ENCODE measurements at places on chromosomes 5 and 9.

DNA sequence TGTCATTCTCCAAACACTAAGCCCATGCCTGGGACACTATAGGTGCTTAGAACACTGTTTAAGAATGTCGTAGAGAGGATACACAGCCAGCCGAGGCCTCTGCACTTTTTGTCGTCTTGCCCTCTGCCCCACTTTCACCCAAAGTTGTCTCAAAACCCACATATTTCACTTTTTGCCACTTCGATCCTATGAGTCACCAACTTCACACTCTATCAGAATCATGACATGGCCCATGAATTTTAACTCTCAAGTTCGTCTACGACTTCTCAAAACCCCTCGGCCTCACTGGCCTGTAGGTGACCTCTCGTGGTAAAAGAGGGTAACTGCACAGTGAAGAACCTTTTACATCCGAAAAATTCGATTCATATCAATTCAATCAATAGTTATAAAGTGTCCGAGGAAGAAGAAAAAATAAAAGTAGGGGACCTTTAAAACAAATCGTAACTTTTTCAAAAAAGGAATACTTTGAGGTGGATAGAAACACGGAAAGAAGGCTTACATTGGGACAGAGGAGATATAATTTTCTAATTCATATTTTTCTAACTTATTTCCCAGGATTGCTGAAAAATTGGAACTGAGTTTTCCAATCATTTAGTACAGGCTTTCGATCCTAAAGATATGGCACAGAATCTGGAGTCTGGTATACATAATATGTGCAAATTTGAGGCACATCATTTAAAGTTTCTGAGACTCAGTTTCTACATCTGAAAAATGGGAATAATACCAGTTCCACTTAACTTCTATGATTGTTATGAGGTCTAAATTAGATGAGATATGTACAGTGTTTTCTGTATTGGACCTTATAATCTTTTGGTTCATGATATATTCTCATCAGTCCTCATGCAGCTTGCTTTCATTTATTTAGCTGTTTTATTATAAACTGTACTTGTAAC is 122.6 kb downstream of the APBA1 start:
- no peak overlapping the region for H3K27ac ChIP-seq
- no peak for DNase-seq
- no peaks in the 10 kb centered on the region for H3K36me3 ChIP-seq
- no peaks in the 10 kb centered on the region for H3K4me1 ChIP-seq
- H3K27me3 ChIP-seq = no peaks in the 10 kb centered on the region
- H3K4me3 ChIP-seq = no peak overlapping the region

DNA sequence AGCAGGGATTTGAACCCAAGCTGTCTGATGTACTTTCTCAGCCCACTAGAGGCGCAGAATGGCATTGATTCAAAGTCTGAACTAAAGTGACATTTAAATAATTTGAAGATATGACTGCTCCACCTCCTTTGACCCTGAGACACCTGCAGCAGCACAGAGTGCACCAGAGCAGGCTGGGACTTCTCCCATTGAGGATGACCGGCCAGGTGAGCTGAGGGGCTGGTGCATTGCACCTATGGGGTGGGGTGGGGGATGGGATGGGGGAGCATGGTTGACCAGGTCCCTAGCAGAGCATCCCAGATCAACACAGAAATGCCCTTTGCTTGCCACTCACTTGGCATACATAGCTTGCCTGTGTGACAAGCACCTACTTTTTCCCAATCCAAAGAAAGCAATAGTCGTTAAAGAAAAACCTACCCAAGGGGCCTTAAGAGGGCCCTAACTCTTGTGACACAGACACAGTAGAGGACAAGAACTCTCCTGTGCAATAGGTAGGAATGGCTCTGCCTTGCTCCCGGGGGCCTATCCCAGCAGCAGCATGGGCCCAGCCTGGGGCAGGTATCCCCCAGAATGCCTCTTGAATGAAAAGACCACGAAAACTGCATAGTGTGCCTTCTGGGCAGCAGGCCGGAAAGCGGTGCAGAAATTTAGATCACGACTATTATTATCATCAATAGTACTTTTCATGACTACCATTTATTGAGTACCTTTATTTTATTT is 6.5 kb downstream of the SH3PXD2B start:
- no peak overlapping the region for H3K4me3 ChIP-seq
- DNase-seq = no peak
- no peaks in the 10 kb centered on the region for H3K27me3 ChIP-seq
- no peaks in the 10 kb centered on the region for H3K36me3 ChIP-seq

- no peak overlapping the region for H3K27ac ChIP-seq
- H3K36me3 ChIP-seq = no peaks in the 10 kb centered on the region
- no peak for DNase-seq
- H3K4me1 ChIP-seq = no peaks in the 10 kb centered on the region
Measured at GRCh38 chr5:74085186-74085585, 459.2 kb downstream of the ARHGEF28 start.

- H3K4me3 ChIP-seq = no peak overlapping the region
- no peaks in the 10 kb centered on the region for H3K36me3 ChIP-seq
- no peaks in the 10 kb centered on the region for H3K4me1 ChIP-seq
- no peak for DNase-seq
- no peak overlapping the region for H3K27ac ChIP-seq
Measured at GRCh38 chr9:135766707-135767106, 64.7 kb downstream of the KCNT1 start.

- no peaks in the 10 kb centered on the region for H3K27me3 ChIP-seq
- no peak overlapping the region for H3K4me3 ChIP-seq
- peaks cover 1% of the 10 kb centered on the region for H3K4me1 ChIP-seq
Measured at GRCh38 chr9:119559986-119560385, 190.8 kb upstream of the BRINP1 start.

- no peaks in the 10 kb centered on the region for H3K36me3 ChIP-seq
- H3K27ac ChIP-seq = no peak overlapping the region
- DNase-seq = peak; percentile 59
- no peaks in the 10 kb centered on the region for H3K27me3 ChIP-seq
- no peak overlapping the region for H3K4me3 ChIP-seq
Measured at GRCh38 chr5:151825445-151825844, 53.7 kb downstream of the G3BP1 start.

DNA sequence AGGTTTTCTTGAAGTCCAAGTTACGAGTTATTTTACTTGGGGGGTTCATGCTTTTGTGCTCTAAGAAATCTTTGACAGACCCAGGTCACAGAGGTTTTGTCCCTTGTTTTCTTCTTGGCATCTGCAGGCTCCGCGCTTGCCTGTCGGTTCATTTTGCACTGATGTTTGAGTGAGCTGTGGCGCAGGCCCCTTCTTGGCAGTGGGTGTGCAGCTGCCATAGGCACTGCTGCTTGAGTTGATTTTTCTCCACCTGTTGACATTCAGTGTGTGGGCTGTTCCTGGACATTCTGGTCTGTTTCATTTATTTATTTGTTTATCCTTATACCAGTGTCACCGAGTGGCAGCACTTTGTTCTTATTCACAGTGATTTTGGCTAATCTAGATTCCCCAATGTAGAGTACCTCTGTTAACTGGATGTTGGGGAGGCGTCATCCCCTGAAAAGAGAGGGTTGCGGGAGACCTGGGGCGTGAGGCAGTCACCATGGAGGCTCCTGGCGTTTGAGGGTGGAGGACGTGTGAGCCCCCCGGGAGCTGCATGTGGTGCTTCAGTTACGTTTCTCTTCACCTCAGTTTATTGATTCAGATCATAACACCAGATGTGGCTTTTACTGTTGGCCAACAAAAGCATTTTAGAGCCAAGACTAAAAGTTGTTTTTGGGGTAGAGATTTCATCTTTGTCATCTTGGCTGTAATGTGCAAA is 121.4 kb upstream of the CACNA1B start:
- no peak overlapping the region for H3K4me3 ChIP-seq
- H3K36me3 ChIP-seq = no peaks in the 10 kb centered on the region
- no peaks in the 10 kb centered on the region for H3K27me3 ChIP-seq
- DNase-seq = no peak
- peaks cover 7% of the 10 kb centered on the region for H3K4me1 ChIP-seq
- H3K27ac ChIP-seq = no peak overlapping the region

GRCh38 chr9:99105152-99106043 is 485 bp downstream of the TGFBR1 start:
- no peaks in the 10 kb centered on the region for H3K27me3 ChIP-seq
- peak; percentile 77 for DNase-seq
- H3K4me3 ChIP-seq = peak overlapping the region; percentile 66
- H3K27ac ChIP-seq = peak overlapping the region; percentile 53

GRCh38 chr5:143147383-143147782 is 256.1 kb downstream of the NR3C1 start:
- no peak overlapping the region for H3K27ac ChIP-seq
- H3K36me3 ChIP-seq = no peaks in the 10 kb centered on the region
- H3K4me3 ChIP-seq = no peak overlapping the region

- H3K36me3 ChIP-seq = no peaks in the 10 kb centered on the region
- H3K4me1 ChIP-seq = no peaks in the 10 kb centered on the region
- H3K4me3 ChIP-seq = no peak overlapping the region
- no peaks in the 10 kb centered on the region for H3K27me3 ChIP-seq
- DNase-seq = no peak
Measured at GRCh38 chr9:135241381-135242048, 154.0 kb downstream of the OLFM1 start.

GRCh38 chr5:129541648-129542251 is 81.7 kb downstream of the ADAMTS19 start:
- H3K36me3 ChIP-seq = no peaks in the 10 kb centered on the region
- no peak for DNase-seq
- H3K4me1 ChIP-seq = no peaks in the 10 kb centered on the region
- H3K4me3 ChIP-seq = no peak overlapping the region
- no peaks in the 10 kb centered on the region for H3K27me3 ChIP-seq

GRCh38 chr5:156479849-156480248 is 152.9 kb downstream of the SGCD start:
- H3K36me3 ChIP-seq = no peaks in the 10 kb centered on the region
- H3K27me3 ChIP-seq = no peaks in the 10 kb centered on the region
- DNase-seq = no peak
- no peak overlapping the region for H3K27ac ChIP-seq
- H3K4me1 ChIP-seq = peaks cover 9% of the 10 kb centered on the region

- peaks cover 2% of the 10 kb centered on the region for H3K4me1 ChIP-seq
- H3K27me3 ChIP-seq = no peaks in the 10 kb centered on the region
- no peaks in the 10 kb centered on the region for H3K36me3 ChIP-seq
- H3K27ac ChIP-seq = no peak overlapping the region
- H3K4me3 ChIP-seq = peak overlapping the region; percentile 49
- DNase-seq = no peak
Measured at GRCh38 chr9:29211003-29211579, 1637.8 kb upstream of the C9orf72 start.

- no peak for DNase-seq
- no peak overlapping the region for H3K27ac ChIP-seq
- H3K4me3 ChIP-seq = no peak overlapping the region
- H3K36me3 ChIP-seq = no peaks in the 10 kb centered on the region
Measured at GRCh38 chr9:104856413-104856941, 71.5 kb downstream of the ABCA1 start.

DNA sequence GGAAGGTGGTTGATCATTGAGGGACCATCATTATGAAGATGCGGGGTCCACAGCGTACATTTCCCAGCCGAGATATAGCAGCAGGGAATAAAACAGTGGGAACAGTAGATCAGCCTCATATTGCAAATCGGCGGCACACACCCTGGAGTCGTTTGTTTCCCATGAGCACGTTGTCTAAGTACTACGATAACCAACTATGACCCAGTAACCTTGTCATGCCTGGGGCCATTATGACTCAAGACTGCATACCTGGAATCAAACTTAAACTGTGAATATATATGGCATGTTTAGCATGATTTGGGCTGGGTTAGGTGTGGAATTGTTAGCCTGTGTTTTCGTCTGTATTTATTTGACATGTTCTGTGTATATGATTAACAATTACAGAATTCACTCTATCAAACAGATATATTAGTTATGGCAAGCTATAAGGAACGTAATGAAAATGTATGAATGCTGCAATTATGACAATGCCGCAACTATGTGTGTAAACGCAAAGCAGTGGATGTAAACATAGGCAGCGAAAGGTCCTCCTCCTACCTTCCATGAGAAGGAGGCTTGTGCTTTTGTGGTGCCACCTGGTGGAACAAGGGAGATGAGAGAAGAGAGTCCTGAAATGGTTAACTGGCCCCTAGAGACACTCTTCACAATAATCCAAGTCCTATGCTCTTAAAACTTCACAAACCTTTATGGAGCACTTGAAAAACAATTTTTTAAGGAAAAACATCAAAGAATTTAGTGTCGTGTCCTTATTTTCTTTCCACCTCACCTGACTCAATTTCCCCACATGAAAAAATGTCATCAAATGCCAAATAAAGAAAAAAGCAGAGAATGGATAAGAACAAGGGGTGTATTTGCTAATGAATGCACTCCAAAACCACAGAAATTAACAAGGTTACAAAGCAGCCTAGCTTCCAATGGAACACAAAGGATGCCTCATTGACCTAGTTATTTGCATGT is 47.1 kb downstream of the SEMA5A start:
- H3K4me3 ChIP-seq = no peak overlapping the region
- H3K36me3 ChIP-seq = no peaks in the 10 kb centered on the region
- H3K27me3 ChIP-seq = no peaks in the 10 kb centered on the region

DNA sequence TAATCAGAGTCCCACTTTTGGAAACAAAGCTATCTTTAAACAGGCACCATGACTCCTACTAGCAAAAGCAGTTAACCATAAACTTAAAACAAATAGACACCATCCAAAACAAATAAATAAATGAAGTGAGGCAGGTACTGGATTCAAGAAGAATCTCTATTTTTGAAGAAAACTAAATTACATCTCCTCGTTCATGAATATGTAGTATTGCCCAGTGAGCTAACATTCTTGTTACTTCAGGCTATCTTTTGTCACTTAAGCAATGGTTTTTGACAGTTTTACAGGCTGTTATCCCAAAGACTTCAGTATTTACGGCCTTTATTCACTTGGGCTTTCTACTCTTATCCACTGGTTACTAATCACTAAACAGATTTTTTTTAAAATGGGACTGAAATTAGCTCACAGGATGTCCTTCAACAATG is 242.5 kb downstream of the MLLT3 start:
- no peaks in the 10 kb centered on the region for H3K36me3 ChIP-seq
- no peak overlapping the region for H3K4me3 ChIP-seq
- H3K27ac ChIP-seq = no peak overlapping the region
- no peaks in the 10 kb centered on the region for H3K27me3 ChIP-seq
- no peaks in the 10 kb centered on the region for H3K4me1 ChIP-seq

DNA sequence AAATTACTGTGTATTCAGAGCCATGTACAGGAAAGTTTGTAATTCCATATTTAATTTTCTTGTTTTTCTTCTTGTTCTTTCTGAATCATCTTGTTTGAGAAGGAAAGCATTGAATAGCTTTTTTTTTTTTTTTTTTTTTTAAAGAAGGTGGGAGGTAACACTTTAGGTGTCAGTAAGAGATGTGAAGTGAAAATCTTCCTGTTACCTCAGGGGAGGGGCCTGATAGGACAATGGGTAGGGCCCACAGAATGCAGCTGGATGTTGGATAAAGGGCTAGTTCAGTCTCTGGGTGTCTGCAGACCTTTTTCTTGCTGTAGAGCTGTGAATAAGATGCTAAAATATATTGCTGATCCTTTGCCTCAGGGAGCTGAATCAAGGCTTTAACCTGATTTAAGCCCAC is 317.4 kb downstream of the MAN2A1 start:
- no peak overlapping the region for H3K27ac ChIP-seq
- no peaks in the 10 kb centered on the region for H3K4me1 ChIP-seq
- no peaks in the 10 kb centered on the region for H3K36me3 ChIP-seq
- no peak for DNase-seq
- H3K4me3 ChIP-seq = no peak overlapping the region

Data from ovary (tissue), 10 donors.